ENCODE measurements at places on chromosomes 11 and 22.

GRCh38 chr11:61021661-61022212 is 50.3 kb downstream of the CD6 start:
- peak; percentile 58 for DNase-seq

DNA sequence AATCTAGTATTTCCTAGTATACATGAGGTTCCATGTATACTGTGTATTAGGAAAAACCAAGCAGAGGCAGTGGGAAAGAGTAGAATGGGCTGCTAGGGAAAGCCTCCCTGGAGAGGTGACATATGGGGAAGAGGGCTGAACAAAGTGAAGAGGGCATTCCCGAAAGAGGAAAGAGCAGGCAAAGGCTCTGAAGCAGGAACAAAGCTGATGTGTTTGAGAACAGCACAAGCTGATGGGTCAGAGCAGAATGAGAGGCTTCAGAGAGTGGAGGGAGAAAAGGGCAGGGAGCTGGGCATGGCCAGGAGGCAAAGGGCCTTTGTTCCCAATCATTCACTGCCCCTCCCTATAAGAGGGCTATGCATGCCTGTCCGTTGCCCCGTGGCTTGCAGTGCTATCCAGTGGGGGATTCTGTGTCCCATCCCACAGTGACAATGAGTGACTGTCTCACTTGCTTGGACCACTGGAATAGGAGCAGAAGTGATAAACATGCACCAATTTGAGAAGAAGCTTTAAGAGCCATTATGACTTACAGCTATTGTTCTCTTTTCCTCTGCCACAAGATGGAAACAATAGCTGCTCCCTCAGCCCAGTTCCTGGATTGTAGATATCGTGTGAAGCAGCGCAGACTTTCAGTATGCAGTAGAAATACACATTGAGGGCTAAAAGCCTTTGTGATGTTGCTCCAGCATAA is 39.6 kb downstream of the GALNT18 start:
- no peak for DNase-seq

DNA sequence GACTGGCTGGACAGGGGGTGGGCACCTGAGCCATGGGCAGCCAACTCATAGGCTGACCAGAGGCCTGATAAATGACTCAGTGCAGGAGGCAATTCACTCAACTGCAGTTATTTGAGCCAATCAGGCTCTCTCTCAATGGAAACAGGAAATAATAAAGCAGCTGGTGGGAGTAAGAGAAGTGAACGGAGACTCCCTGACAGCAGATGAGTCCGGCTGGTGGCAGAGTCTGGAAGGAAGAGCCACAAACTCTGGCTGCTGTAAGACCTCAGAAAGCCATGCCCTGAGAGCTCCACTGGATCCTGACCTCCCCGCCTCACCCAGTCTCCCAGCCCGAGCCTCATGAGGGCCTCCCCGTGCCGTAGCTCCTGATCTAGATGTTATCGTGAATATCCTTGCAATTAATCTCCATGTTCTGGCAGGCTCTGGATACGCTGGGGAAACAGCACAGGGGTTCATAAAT is 69.8 kb downstream of the TRIM29 start:
- peak; percentile 38 for DNase-seq

GRCh38 chr11:125591649-125592304 is 875 bp upstream of the STT3A start:
- peak; percentile 57 for DNase-seq

DNA sequence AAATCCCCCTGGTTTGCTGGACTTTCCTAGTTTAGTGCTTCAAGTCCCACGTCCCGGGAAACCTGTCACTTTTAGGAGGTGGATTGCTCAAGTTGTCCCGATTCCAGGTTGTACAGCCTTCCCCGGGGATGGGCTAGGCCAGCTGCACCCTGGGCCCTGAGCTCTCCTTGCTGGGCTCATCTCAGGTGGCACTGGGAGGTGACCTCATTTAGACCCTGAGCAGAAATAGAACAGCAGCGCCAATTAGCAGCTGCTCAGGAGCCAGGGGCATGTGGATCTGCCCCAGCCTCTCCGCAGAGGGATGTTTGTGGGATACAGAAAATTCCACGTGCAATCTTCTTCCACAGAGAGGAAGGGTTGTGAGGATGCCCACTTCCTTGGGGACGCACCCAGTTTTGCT is 9.6 kb upstream of the CERK start:
- no peak for DNase-seq

DNA sequence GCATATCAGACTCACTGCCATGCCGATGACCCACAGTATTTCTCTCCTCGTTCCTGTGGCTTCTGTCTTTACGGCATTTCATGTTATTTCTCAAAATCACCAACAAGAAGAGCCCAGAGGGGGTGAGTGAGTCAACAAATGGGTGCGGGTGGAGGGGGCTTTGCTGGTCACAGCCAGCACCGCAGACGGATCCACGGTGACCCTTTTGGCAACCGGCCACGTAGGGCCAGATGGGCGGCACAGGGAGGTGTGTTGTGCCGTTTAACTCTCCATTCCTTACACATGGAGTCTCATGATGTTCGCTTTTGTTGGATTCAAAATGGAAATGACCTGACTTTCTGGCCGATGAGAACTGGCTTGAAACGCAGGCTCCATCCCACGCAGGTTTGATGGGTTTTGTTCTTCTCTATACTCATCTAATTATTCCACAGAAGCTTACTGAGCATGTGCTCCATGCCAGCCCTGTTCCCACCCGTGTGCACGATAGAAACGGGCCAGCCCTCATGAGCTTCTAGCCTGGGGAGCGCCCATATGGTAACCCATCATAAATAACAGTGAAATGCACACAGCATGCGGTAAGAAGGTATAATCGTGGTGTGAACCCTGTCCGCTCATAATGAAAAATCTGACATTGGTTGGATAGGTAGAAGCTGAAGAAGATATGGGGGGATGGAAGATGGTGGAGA is 319.9 kb downstream of the BRD1 start:
- DNase-seq = no peak

GRCh38 chr11:10350334-10350733 is 45.5 kb downstream of the ADM start:
- DNase-seq = no peak

GRCh38 chr11:76702336-76703128 is 32.0 kb upstream of the LRRC32 start:
- no peak for DNase-seq

GRCh38 chr11:25755918-25756584 is 575.9 kb upstream of the ANO3 start:
- DNase-seq = no peak

GRCh38 chr11:129295746-129296145 is 79.9 kb upstream of the BARX2 start:
- no peak for DNase-seq

GRCh38 chr11:9887472-9887871 is 223.6 kb downstream of the SWAP70 start:
- no peak for DNase-seq

- DNase-seq = peak; percentile 82
Measured at GRCh38 chr11:10807493-10808234, 1.1 kb downstream of the EIF4G2 start.

GRCh38 chr11:7977232-7977917 is 9.8 kb upstream of the EIF3F start:
- DNase-seq = no peak

GRCh38 chr22:36398601-36399471 is 11.1 kb upstream of the MYH9 start:
- no peak for DNase-seq

- DNase-seq = no peak
Measured at GRCh38 chr11:69297787-69298266, 3.9 kb downstream of the MYEOV start.

GRCh38 chr11:85889676-85890579 is 34.7 kb downstream of the CCDC83 start:
- DNase-seq = no peak

GRCh38 chr11:117642835-117643234 is 154.2 kb downstream of the DSCAML1 start:
- DNase-seq = no peak

DNA sequence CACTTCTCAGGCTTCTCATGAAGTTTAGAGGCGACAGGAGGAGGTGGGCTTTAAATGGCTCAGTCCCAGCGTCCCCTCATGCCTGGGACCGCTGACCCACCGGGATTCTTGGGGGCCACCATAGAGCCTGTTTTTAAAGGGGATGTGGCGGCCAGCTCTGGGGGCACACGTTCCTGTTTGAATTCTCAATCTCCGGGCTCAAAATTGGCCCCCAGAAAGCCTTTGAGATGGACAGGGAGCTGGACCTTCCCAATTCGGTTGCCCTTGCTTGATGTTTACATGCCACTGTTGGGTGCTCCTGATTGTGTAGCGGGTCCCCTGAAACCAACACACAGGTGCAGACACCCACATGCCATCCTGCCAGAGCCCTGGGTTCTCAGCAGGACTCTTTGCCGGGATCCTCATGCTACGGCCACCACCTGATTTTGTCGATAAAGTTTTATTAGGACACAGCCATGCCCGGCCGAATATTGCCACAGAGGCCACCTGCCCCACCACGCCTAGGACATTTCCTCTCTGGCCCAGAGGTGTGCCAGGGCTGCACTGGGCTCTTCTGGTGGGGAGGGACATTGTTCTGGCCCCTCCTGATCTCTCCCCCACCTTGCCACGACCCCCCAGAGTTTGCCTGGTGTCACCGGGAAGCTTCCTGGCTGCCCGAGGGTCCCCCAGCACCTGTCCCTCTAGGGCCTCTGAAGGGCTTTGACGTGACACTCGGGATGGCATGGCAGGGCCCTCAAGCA is 71.6 kb downstream of the KCNQ1 start:
- DNase-seq = no peak

- DNase-seq = no peak
Measured at GRCh38 chr11:6734616-6735015, 37.2 kb downstream of the OR2AG2 start.

DNA sequence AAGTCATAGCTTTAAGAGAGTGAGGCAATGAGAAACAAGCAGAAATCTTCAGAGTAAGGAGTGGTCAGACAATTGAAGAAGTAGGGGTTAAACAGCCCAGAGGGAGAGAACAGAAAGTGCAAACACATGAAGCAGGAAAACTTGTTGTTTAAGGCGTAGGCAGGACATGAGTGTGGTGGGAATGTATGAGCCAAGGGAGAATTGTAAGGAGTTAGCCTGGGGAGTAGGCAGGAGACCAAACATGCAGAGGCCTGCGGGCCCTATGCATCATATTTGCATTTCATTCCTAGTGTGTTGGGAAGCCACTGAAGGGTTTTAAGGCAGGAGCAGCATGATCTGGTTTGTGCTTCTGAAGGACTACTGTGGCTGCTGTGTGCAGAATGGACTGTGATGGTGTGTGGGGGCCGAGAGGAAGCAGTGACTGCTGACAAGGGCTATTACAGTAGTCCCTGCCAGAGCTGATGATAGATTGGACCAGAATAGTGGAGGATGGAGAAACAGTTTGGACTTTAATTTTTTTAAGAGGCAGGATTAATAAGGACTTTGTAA is 179.9 kb upstream of the C11orf87 start:
- no peak for DNase-seq

DNA sequence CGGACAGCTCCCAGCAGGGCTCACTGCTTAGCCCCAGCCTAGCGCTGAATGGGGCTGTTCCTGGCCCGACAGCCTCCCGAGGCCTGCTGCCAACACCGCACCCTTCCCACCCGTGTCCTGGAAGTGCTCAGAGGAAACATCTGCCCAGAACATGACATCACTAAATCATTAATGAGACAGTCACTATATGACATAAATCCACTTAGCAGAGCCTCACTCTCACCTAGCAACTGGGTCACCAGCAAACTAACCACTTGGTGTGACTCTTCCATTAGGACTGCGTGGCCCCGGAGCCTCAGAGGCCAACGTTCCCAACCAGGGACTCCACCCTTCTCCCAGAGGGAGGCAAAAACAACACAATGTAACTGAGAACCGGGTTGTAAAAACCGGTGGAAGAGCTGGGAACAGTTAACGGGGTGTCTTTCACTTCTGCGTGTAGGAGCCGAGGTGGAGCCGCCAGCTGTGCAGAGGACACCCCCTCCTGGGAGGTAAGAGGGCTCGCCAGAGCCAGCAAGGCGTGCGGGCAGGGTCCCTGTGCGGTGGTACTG is 21.4 kb upstream of the PACSIN2 start:
- no peak for DNase-seq

DNA sequence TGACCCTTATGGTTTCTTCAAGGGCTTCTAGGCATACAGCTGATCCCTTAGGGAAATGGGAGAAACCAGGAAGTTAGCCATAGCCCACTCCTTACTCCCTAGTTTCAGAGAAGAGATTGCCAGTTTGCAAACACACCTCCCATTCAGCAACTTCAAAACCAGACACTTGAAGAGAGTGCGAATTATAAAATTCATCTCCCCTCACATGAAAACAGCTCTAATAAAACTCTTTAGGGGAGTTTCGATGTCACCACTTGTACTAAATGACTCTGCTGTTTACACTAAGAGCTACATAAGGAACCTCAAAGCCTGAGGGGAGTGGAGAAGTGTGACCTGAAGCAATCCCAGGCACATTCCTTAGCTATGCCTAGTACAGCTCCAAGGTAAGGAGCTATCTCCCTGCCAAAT is 8.3 kb downstream of the LGR4 start:
- no peak for DNase-seq

- DNase-seq = no peak
Measured at GRCh38 chr11:111530091-111530490, 10.4 kb upstream of the LAYN start.

DNA sequence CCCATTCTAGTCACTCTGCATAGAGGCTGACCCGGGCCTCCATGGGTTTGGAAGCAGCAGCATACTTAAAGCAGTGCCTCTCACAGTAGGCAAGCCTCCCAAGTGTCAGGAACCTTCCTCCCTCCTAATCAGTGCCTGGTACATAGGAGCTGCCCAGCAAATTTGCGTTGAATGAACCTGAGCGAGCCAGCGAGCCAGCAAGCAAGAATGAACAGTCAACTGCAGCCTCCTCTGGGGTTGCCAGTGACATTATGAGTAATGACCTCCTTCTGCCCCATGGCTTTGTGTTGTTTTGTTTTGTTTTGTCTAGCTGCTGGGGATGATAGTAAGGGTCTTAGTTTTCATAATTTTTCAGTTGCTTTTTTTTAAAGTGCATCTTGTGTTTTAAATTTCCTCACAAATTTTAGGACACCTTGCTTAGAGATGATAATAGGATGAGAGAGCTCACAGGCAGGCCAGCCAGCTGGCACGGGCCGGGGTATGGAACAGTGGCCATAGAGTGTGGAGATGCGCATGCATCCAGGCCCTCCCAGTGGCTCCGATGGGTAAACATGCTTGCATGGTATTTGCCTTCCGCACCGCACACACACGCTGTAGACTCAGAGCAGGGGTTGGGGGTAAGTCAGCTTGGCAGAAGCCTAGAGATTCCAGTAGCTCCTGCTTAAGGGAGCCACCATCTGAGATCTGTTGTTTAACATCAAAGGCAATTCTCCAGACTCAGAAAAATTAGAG is 36.1 kb downstream of the TTC12 start:
- peak; percentile 68 for DNase-seq

GRCh38 chr11:105070306-105070705 is 25.2 kb upstream of the CARD16 start:
- DNase-seq = no peak

GRCh38 chr11:12090761-12091258 is 19.6 kb upstream of the MICAL2 start:
- peak; percentile 94 for DNase-seq

DNA sequence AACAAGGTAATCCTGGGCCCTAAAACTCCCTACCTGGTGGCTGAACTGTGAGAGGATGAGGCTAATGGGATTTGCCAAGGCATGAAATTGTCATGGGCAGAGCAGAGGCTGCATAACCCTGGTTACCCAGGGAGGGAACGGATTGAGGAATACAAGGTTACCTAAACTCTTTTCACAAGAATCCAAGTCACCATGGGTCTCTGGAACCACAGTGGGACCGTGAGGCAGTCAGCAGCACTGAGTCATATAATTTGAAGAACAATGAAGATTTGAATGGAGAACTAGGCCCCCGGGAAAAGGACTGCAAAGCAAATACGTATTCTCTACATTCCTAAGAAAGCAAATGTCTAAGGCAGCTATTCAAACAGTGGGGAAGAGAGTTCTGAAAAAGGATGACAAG is 19.8 kb downstream of the CAT start:
- no peak for DNase-seq

GRCh38 chr22:19974268-19974861 is 32.7 kb upstream of the TXNRD2 start:
- peak; percentile 88 for DNase-seq

Data from NCI-H146 (cell line).